ENCODE measurements at places on chromosomes 2 and 18.

DNA sequence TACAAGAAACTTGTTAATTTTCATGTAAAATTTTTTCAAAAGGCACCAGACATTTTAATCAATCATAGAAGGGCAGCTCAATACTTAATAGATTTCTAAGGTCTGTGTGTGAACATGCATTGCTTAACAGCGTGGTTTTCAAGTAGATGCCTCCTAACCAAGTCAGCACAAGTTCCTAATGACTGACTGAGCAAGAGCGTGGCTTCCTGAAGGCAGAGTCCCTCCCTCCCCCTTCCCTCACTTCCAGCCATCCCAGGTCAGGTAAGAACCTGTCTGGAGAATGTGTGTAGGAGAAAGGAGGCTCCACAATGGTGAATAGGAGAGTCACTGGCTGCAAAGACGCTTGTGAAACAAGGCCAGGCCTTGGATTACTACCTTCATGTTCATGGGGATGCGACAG is 33.5 kb upstream of the DAPL1 start:
- no peak for DNase-seq

GRCh38 chr2:239165206-239165831 is 235.5 kb downstream of the HDAC4 start:
- no peak for DNase-seq

DNA sequence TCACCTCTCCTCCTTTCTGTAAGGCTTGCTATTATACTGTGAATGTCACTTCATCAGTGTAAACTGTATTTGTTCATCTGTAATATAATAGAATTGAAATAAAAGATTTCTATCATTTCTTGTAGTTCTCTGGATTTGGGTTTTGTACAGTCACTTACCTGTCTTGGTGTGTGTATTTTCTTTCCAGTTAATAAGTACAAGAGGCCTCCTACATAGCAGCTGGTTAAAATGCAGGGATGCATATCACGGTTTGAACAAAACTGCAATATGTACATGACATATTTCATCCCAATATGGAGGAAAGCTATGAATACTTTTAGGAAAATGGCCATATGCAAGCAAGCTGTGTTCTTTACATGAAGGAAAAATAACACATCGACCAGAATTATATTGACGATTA is 5.4 kb upstream of the STAT1 start:
- no peak for DNase-seq

DNA sequence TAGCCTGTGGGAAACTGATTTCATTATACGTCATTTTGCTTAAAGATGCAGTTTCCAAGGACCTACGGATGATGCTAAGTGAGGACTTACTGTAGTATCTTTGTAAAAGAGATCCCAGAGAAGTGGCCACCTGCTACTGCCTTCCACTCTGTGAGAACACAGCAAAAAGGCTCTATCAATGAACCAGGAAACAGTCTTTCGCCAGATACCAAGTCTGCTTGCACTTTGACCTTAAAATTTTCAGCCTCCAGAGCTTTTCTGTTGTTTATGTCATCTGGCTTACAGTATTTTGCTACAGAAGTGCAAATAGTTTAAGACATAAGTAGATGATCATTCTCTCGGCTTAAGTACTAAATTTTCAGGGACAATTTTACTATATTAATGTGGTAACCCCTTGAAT is 847.9 kb upstream of the CHAC2 start:
- DNase-seq, result no peak

DNA sequence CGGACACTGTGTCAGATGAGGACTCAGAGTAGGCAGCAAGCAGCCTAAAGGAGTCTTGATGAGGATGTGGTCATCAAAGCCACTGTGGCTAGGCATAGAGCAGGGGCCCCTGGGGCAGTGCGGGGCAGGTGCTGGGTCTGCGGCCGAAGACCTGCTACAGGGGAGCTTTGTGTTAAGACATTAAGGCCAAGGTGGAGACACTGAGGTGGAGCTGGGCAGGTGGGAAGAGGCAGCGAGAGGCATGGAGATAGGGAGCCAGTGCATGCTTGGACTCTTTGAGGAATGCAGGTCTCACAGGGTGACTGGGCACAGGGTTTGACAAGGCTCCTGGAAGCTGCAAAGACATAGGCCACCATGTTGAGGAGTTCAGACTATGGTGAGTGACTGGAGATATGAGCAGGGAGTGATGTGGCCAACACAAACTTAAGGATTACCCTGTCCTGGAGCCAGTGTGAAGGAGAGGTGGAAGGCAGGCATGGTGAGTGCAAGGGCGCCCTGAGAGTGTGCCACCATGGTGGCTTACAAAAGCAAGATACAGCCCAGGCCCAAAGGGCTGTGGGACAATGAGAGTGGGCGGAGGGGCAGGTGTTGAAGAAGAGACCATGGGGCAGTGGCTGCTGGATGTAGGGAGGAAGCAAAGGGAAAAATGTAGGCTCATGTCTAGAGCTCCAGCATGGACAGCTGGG is 450.9 kb upstream of the HS6ST1 start:
- DNase-seq, result no peak

DNA sequence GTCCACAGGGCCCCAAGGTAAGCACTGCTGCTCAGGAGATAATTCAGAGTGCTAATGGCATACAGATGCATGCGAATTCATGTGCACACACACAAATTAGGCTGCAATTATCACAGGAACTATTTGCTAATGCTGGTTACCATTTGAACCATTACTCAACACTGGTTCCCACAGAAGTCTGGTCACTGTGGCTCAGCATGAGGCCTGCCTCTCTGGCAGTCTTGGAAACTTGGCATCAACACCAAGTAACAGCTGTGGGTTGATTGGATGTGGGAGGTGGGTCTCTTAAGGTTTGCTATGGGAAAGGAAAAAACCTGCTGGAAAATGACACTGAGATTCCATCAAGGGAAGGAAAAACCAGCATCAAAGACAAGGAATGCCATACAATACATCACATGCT is 105.0 kb downstream of the CELF4 start:
- no peak for DNase-seq

DNA sequence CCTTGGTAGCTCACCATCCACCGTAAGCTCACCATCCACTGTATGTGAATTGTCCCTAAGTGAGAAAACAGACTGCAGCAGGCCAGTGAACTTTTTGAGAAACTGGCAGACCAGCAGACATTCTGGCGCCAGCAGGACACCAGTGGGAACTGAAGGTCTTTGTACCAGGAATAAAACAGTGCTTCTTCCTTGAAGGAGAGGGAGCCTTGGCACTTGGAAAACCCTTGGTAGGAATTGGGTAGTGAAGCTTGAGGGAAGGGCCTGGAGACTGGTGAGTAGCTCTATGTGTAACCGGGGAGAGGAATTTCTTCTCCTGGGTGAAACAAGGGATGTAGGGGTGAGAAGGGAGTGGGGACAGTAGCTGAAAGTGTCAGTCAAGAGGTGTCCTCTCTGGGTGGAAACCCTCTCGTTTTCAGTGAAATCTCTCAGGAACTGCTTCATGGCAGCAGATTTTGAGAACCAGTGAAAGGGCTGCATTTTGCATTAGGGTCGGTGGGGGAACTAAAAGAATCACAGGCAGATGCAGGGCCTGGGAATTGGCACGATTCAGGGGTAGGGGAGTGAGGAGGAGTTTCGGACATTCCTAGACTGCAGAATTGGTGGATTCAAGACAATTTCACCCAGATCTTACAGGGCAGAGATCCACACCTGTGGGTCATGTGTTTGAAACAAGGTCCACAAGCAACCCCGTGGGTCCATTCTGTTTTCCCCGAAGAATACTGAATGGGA is 131.5 kb upstream of the DLX2 start:
- no peak for DNase-seq

DNA sequence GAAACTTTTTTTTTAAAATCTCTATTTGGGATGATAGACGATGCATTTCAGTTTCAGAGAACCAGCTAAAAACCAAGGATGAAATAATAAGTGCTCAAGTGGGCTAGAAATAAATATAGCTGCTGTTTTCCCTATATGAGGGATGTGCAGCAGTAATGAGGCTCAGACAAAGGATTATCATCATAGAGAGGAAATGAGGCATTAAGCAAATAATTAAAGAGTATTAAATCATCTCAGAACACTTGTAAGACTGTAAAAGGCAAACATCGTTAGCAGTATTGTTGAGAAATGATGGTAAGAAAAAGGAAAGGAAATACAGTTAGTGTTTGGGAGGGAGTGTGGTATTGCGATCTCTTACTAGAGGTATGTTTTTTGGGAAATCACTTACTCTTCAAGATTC is 233.5 kb downstream of the TGIF1 start:
- no peak for DNase-seq

GRCh38 chr2:131105950-131106801 is 1.0 kb downstream of the PLEKHB2 start:
- no peak for DNase-seq

DNA sequence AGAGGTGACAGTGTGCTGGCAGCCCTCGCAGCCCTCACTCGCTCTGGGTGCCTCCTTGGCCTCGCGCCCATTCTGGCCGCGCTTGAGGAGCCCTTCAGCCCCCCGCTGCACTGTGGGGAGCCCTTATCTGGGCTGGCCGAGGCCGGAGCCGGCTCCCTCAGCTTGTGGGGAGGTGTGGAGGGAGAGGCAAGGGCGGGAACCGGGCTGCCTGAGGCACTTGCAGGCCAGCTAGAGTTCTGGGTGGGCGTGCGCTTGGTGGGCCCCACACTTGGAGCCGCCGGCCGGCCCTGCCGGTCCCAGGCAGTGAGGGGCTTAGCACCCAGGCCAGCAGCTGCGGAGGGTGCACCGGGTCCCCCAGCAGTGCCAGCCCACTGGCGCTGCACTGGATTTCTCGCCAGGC is 1480.9 kb upstream of the SLC39A10 start:
- no peak for DNase-seq

GRCh38 chr18:54119524-54120019 is 104.9 kb downstream of the MBD2 start:
- DNase-seq, result peak; percentile 48

DNA sequence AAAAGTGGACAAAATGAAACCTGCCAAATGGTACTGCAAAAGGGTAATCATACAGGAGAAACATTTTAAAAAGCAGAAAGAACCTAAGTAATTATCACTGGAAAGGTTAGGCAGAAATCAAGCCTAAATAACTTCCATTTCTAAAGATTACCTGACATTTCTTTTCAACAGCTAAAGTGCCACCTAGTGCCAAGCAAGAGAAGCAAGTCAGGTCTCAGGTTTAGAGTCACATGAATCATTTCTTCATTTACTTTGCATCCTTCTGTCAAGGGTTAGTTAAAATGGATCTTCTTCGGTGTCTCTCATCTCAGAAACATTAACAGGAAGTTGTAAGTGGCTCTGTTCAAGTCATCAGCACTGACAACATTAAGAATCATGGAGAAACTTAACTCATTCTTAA is 90.3 kb downstream of the AKAIN1 start:
- DNase-seq, result no peak

- DNase-seq, result no peak
Measured at GRCh38 chr2:1811258-1811970, 67.1 kb upstream of the PXDN start.

DNA sequence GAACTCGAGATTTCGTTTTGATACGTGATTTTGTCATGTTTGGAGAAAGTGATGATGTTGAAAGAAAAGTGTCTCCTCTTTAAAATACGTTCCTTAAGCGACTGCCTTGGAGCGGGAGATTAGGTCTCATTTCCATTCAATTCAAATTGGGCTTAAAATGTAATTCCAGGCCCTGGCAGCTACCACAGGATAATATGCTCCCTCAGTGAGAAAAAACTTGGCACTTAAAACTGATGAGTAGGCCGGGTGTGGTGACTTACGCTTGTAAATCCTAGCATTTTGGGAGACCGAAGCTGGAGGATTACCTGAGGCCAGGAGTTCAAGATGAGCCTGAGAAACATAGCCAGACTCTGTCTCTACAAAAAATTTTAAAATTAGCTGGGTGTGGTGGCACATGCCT is 146.3 kb upstream of the L3MBTL4 start:
- DNase-seq, result no peak

- no peak for DNase-seq
Measured at GRCh38 chr2:774436-774835, 97.2 kb upstream of the TMEM18 start.

GRCh38 chr2:238729261-238729935 is 118.5 kb upstream of the TWIST2 start:
- DNase-seq, result no peak

DNA sequence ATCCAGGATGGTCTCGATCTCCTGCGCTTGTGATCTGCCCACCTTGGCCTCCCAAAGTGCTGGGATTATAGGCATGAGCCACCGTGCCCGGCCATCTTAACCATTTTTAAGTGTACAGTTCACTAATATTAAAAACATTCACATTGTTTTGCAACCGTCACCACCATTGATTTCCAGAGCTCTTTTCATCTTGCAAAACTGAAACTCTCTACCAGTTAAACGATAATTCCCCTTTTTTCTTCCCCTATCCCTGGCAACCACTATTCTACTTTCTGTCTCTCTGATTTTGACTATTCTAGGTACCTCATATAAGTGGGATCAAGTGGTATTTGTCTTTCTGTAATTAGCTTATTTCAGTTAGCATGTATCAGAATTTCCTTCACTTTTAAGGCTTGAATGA is 16.8 kb upstream of the NEUROD1 start:
- DNase-seq, result no peak

DNA sequence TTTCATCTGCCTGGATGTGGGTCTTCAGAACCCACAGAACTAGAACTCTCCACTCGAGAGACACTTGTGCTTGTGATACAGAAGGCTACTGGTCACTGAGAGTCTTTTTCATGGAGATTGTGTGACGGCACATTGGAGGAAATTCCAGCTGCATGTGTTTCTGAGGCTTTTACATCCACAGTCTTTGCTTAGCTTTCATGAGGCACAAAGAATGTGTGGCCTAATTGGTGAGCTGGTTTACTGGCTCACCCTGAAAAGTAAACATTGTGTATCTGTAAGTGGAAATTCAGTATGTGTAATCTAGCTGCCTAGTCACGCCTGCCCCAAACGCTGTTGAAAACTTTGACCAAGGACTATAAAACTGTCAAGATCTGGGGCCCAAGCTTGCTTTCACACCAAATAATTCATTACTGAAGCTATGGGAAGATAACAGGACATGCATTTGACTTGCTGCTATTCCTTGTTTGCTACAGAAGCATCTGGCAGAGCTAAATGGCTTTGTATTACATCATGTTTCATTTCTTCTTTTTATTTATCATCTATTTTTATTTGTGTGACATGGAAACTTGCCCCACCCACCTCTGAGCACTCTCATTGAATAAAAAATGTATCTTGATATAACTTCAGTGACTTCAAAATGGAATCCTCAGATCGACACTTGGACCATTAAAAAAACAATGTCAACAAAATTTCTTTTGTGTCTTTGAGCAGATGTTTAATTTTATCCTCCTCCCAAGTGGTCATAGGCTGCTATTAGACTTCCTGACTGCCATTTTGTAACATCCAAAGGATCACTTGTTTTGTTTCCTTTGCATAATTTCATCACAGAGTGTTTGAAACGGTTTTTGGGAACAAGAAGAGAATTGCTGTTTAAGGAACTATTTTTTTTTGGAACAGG is 80.2 kb downstream of the EFEMP1 start:
- DNase-seq, result no peak

DNA sequence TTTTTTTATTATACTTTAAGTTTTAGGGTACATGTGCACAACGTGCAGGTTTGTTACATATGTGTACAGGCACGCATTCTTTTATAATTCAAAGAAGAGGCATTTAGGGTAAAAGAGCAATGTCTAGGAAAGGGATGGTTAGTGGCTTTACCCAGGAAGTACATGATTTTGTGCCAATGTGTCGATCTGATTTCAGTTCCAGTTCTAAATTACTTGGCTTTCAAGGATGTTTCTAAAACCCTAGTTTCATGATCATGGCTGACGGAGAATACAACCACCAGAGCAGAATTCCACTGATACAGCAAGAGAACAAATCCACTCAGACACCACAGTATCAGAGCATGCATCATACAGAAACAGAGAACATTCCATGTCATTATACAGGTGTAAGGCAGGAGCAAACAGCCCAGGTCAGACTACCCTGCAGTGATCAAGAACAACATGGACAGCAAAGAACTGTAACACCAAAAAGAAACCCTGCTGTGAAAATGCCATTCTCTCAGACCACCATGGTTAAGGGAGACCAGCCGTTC is 116.7 kb upstream of the STK17B start:
- no peak for DNase-seq

Data from hindlimb muscle (tissue), 1 donor.